ENCODE measurements at places on chromosomes 2 and 18.
A peak's percentile ranks its signal among the peaks of the same experiment; 100 is the strongest.

DNA sequence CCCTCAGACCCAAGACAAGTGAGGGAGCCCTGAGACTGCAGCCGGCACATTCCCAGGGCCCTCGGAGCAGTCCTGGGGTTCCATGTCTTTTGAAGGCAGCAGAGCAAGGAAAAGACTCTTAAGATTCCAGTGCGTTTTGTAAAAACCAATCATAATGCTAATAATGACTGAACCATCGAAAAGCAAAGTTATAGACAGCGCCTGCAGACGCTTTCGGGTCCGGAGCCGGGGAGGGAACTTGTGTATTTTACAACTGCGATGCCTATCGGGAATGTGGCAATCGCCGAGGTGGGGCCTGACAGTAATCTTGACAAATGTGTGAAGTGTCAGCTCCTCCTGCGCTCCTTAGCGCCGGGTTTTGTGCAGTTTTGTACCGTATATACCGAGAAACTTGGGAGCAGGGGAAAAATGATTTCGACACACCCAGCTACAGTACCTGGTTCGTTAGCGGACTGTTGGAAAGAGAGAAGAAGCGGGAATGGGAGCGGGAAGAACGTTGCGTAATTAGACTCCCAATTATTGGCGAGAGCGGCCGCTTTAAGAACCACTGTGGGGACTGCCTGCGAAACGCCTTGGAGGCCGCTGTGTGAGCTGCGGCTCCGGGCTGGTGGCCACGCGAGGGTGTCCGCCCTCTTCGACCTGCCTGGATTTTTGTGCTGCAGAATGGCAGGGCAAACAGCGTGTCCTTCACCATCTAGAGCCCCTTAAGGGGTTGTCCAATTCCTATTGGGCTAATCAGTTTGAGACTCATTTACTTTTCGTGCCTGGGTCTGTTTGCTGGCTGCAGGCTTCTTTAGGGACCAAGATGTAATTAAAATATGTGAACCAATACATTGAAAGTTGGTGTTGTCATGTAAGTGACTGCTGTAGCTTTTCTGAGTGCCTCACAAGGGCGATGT, 2.4 kb downstream of the EPAS1 start:
- DNase-seq = no peak

DNA sequence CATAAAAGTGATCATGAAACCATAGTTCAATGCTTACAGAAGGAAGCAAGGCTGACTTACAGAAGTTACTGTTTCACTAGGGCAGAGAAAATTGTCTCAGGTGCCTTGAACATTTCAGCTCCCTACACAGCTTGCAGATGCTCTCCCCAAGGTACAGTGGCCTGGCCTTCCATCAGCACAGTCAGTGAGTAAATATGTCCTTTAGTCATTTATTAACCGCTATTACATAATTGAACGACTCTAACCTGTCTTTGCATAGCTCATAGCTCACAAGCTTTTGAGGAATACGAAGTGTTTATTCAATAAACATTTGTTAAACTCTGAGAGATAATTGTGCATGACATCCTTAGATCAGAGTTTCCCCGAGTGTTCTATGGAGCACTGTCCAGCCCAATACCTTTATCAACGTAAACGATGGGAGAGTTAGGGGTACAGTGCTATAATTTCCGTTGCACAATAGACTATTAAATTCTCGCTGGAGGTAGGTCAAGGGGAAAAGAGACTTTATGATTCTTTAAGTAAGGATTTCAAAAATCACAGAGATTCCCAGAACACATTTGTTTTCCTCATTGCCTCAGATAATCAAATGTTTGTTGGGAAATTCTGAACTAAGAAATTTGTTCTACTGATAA, 677.8 kb downstream of the TSN start:
- DNase-seq = no peak

DNA sequence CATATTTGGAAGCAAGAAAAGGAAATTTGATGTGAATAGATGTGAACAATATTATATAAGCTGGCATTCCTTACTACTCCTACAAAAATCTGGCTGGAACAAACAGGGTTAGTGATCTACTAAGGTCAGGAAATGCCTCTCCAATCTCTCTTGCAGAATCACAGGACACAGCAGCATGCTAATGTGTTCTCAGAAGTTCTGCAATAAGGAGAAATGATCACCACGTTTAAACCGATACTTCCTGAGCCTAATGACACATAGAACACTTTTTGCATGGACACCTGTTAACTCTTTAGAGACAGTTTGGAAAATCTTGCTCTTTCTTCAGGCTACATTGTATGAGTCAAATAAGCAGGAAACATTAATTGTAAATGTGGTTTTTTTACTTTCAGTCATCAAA, 89.6 kb upstream of the MAP3K20 start:
- DNase-seq = no peak

GRCh38 chr2:148430101-148430500, 214.4 kb upstream of the EPC2 start:
- DNase-seq = no peak

GRCh38 chr18:22676423-22676822, 256.7 kb upstream of the RBBP8 start:
- no peak for DNase-seq

DNA sequence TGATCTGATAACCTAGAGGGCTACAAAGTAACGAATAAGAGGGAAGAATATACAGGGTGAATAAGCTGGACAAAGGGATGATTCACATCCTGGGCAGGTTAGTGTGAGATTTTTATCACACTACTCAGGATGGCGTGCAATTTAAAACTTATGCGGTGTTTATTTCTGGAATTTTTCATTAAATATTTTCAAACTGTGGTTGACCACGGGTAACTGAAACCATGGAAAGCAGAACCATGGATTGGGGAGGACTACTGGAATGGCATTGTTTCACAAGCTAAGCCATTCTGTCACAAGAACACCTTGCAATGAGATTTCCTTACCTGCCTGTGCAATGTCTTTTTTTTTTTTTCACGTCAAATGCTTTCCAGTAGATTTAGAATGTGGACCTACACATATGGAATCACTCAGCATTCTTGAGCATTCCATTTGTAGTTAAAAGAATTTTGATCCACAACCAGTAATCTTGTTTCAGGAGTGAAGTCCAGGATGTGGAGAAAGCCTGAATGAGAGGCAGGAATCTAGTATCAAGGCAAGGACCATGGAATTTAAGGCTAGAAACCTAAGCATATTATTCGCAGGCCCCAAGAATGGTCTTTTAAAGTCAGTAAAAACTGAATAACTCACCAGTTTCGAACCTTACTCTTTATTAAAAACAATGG, 8.0 kb upstream of the CDK15 start:
- DNase-seq = no peak

DNA sequence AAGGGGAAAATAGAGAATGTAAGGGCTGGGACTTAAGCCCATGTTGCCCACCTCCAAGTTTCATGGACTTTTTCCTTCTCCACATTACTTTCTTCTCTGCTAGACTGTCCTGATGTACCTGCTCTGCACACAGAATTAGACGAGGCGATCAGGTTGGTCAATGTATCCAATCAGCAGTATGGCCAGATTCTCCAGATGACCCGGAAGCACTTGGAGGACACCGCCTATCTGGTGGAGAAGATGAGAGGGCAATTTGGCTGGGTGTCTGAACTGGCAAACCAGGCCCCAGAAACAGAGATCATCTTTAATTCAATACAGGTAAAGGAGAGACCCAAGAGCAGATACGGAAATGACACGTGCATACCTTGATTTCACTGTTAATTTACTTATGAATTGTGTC, 16.2 kb upstream of the TYMS start:
- DNase-seq = no peak

DNA sequence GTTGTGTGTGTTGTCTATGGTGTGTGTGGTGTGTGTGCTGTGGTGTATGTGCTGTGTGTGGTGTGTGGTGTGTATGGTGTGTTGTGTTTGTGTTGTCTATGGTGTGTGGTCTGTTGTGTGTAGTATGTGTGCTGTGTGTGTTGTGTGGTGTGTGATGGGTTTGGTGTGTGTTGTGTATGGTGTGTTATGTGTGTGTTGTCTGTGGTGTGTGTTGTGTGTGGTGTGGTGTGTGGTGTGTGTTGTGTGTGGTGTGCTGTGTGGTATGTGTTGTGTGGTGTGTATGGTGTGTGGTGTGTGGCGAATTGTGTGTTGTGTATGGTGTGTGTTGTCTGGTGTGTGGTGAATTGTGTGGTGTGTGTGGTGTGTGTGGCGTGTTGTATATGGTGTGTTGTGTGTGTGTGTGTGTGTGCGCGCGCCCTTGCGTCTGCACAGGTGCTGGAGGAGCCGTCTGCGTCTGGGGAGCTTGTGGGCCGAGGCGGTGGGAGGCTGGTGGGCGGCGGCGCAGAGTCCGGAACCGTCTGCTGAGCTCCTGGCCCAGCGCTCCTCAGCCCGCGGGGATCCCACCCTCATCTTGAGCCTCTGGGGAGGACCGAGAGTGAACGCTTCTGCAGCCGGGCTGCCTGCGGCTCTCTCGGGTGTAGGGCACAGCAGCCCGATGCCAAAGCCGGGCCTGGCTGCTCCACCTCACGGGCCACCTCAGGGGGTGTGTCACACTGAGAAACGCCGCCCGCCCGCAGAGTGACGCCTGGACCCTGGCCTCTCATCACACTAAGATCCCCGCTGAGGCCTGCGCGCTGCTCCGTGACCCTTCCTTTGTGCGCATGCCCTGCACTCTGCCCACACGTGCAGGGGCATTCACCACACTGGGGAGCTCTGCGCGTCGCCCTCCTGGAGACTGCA, 8.8 kb upstream of the ADI1 start:
- no peak for DNase-seq

GRCh38 chr18:61553045-61553659, 219.9 kb downstream of the CDH20 start:
- no peak for DNase-seq

DNA sequence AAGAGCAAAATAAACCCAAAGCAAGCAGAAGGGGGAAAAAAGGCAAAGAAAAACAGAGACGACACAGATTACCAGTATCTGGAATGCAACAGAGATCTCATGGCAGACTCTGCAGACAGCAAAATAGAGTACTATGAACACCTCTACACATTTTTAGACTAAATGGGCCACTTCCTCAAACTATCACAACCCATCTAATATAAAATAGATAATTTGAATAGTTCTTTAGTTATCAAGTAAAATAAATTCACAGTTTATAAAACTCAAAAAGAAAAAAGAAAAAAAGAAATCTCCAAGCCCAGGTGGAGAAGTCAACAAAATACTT, 16.6 kb downstream of the SESTD1 start:
- DNase-seq = no peak

- DNase-seq = peak; percentile 52
These were observed 116.8 kb upstream of the SPRED2 start for GRCh38 chr2:65549257-65549627.

GRCh38 chr2:121529439-121530211, 1.1 kb upstream of the RNU4ATAC start:
- peak; percentile 35 for DNase-seq

Data from stimulated activated CD4-positive, alpha-beta T cell treated with anti-CD3 and anti-CD28 coated beads, Interleukin-1b, Interleukin-23, amount 100 ng/mL, for 48 hours (primary cell).